ENCODE measurements at places on chromosomes 4 and X. TPM values are rescaled to one million over a fixed set of nuclear protein-coding genes. Genes with fewer than 3 reads are reported as not detected.

DNA sequence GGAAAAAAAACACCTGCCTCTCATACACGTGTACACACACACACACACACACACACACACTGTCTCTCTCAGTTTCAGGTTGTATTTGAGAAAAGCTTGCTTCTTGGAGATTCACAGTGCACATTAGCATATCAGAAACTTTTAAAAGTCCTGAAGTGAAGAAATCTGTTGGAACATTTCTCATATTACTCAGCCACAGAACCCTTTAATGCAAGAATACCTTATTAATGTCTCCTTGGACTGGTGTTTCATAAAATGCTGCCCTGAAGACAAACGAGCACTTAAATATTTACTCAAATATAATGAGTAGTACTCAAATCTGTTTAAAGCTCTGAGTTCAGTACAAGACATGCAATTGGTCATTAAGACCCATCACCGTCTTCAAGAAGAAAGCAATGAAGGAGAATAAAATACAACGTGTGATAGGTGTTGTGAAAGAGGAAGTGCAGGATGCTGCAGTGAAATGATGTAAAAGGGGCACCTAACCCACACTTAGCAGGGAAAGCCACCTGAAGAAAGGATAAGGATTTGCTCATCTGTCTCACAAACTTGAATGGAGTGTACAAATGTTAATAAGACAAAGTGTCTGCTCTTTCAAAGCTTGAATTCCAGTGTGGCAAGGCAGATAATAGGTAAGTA lies 57.0 kb downstream of the DCLK2 start:
- peaks cover 10% of the 10 kb centered on the region for H3K27me3 ChIP-seq
- H3K4me3 ChIP-seq = no peak overlapping the region
- H3K36me3 ChIP-seq = no peaks in the 10 kb centered on the region
- H3K4me1 ChIP-seq = no peaks in the 10 kb centered on the region
- DNase-seq = no peak
- H3K27ac ChIP-seq = no peak overlapping the region

- no peak for DNase-seq
- no peak overlapping the region for H3K27ac ChIP-seq
- H3K27me3 ChIP-seq = no peaks in the 10 kb centered on the region
Measured at GRCh38 chrX:131792789-131793462, 230.2 kb upstream of the STK26 start.

DNA sequence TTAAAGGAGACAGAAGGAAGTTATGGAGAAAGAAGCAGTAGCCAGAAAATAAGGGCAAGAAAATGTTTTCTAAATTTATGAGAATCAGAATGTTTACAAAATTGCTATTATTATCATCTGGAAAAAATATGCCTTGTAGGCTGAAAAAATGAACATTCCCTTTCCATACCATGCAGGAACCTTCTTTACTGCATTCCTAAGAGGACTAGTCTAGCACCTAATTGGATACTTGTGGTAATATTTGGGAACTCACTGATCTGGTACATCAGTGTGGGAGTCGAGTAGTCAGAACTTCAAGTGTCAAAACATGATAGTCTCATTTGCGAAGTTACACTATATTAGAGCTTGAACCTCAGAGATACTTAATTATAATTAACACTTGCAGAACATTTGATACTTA lies 51.9 kb downstream of the TET2 start:
- H3K4me3 ChIP-seq = no peak overlapping the region
- no peak overlapping the region for H3K27ac ChIP-seq
- no peaks in the 10 kb centered on the region for H3K27me3 ChIP-seq
- no peak for DNase-seq

DNA sequence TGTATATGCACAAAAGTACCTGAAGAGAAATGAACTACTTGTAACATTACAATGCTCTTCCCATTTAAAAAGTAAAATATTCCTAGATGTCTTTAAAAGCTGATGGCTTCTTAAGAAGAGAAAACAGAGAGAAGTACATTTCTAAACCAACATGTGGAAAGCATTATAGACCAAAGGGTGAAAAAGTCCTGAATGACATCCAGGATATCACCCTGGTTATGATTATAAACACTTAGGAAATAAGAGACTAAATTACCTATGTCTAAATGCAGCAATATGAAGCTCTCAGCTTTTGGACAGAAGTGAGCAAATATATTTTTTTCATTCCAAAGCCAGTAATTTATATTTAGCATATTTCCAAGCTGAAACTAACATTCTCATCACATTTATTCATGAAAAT lies 21.7 kb upstream of the EGFL6 start:
- no peak for DNase-seq
- H3K4me3 ChIP-seq = no peak overlapping the region
- peaks cover 12% of the 10 kb centered on the region for H3K4me1 ChIP-seq
- H3K27ac ChIP-seq = no peak overlapping the region
- peaks cover 4% of the 10 kb centered on the region for H3K27me3 ChIP-seq
- H3K36me3 ChIP-seq = no peaks in the 10 kb centered on the region

- peak; percentile 92 for DNase-seq
- peak overlapping the region; percentile 93 for H3K27ac ChIP-seq
- peaks cover 50% of the 10 kb centered on the region for H3K36me3 ChIP-seq
Measured at GRCh38 chr4:113682730-113683537, 78.6 kb downstream of the CAMK2D start.

DNA sequence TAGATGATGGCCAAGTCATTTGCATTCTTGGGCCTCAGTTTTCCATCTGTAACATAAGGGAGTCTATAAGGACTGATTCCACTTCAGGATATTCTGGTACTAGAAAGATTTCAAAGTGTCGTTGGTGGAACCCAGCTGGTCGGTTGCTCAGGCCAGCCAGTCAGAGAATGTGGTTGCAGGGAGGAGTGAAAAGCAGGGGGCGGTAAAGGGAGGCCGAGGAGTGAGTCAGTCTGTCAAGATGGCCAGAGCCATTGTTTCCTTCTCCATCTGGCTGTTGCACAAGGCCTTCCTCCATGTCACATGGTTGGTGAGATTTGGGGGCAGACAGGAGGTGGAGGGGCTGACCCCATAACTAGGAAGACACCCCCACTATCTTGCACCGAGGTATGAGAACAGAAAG lies 38.2 kb downstream of the STARD8 start:
- H3K27me3 ChIP-seq = peaks cover 10% of the 10 kb centered on the region
- no peaks in the 10 kb centered on the region for H3K36me3 ChIP-seq
- peak overlapping the region; percentile 52 for H3K4me3 ChIP-seq
- peak; percentile 22 for DNase-seq
- H3K27ac ChIP-seq = no peak overlapping the region

DNA sequence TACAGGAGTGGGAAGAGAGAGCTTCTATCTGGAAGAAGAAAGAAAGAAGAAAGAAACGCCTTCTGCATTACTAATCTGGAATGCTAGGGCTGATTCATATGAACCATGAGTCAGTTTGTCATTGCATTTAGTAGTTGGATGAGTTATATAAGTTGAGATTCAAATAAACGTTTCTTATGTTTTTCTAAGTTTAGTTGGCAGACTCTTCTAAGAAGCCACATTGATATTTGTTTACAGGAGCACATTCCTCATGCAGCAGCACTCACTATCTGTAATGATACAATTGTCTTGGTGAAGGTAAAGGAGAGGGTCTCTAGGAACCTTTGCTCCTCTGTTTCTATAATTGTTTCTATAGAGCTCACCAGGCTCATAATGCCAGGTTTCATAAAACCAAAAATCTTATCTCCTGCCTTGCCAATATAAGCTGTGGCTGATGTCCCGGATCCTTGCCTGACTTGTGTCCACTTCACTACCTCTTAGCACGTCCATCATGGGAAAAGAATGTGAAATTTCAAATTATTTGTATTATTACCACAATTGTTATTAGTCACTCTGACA lies 39.5 kb downstream of the HOPX start:
- peaks cover 32% of the 10 kb centered on the region for H3K4me1 ChIP-seq
- no peak for DNase-seq
- H3K36me3 ChIP-seq = peaks cover 7% of the 10 kb centered on the region
- H3K4me3 ChIP-seq = no peak overlapping the region

GRCh38 chr4:102815981-102816380 lies 11.4 kb downstream of the UBE2D3 start:
- peak overlapping the region; percentile 82 for H3K27ac ChIP-seq
- DNase-seq = no peak
- no peaks in the 10 kb centered on the region for H3K27me3 ChIP-seq

DNA sequence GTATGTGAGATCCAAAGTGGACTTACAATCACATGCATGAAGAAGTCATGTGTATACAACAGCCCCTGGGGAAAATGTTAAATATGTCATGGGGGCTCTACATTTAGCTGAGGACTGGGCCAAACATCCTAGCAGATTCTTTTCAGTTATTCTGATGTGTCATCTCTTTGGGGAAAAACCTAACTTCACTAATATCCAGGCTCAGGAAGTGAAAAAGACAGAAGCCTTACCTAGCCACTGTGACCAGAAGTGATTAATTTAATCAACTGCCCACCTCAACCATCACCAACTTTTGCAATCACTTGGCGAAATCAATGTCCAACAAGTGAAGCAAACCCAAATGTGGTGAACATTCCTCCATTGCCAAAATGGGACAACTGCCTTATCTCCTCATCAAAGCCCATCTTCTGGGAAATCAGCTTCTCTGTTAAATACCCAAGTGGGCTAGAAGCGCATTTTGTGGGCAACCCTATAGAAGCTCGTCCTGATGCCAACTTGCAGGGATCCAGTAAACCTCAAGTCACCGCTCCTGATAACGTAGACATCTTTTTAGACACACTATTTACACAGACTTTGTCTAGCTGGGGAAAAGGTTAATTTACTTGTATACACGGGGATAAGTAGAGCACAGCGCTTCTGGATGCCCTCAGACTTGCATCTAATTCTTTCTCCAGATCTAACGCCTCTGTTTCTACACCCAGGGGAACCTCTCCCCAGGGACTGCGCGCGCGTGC lies 1.4 kb upstream of the HHIP start:
- no peak overlapping the region for H3K4me3 ChIP-seq
- H3K36me3 ChIP-seq = no peaks in the 10 kb centered on the region
- peaks cover 15% of the 10 kb centered on the region for H3K4me1 ChIP-seq
- DNase-seq = no peak
- peaks cover 32% of the 10 kb centered on the region for H3K27me3 ChIP-seq

GRCh38 chr4:181559637-181560036 lies 683.6 kb upstream of the TENM3 start:
- no peak overlapping the region for H3K4me3 ChIP-seq
- H3K27ac ChIP-seq = no peak overlapping the region
- no peaks in the 10 kb centered on the region for H3K27me3 ChIP-seq
- H3K36me3 ChIP-seq = no peaks in the 10 kb centered on the region
- no peaks in the 10 kb centered on the region for H3K4me1 ChIP-seq
- DNase-seq = no peak

Gene AREG
- 0.74 TPM for total RNA-seq

Gene CFP
- total RNA-seq = 4.4 TPM

Gene MCF2
- 0.10 TPM for total RNA-seq

Gene FAM184B
- not detected for total RNA-seq
